ENCODE measurements at places on chromosomes 7 and 10.

DNA sequence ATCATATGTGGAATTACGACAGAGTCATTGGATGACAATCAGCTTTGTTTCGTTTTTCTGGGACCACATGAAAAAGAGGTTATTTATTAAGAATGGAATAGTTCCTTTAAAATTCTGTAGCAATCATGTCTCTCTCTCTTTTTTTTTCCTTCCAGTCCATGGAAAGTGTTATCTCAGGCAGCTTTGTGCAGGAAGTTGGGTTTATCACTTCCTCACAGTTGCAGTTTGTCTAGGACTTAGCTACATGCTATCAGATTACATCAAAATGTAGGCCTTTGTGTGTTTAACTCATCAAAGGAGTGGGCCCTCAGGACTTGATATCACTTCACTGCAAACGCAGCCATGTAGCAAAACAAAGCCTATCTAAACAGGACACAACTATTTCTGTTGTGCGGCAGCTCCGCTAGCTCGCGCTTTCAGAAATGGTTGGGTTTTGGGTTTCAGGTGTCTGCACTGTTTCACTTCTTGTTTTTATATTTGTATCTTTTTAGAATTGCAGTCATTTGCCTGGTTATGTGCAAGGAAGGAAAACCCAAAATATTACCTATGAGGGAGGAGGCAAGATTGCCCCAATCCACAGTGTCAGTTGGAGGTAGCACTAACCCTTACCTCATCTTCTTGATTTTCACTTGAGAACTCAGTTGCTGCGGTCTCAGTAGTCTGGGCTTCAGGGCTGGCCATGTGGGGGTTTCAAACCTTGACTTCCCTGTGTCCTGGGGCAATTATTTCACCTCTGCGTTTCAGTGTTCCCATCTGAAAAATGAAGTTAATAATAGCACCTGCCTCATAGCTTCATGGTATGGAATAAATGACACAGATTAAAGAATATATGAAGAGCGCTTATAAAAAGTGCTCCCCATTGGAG lies 66.7 kb downstream of the HHEX start:
- no peak for DNase-seq

DNA sequence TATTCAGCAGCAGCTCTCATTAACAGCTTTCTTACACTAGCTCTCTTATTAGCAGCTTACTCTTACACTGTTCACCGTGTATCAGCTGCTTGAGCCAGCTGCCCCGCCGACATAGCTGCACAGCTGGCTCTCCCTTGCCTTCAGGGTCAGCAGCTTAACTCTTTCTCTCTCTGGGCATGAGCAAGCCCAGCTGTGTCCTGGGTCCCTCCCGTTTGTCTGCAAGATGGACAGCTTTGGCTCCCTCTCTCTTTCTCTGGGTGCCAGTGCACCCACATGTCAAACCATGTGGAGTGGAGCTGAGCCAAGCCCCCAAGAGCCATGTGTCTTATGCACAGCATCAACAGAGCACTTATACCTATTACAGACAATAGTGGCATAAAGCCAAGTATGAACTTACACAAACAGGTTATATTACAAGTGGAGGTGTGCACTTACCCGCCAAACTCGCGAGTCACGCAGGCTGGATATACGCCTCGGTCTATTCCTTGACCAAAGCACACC lies 35.7 kb upstream of the MTPAP start:
- DNase-seq = no peak

GRCh38 chr7:33388332-33388731 lies 259.0 kb downstream of the BBS9 start:
- no peak for DNase-seq

- DNase-seq = no peak
Measured at GRCh38 chr10:86961481-86962091, 3.2 kb downstream of the SNCG start.

DNA sequence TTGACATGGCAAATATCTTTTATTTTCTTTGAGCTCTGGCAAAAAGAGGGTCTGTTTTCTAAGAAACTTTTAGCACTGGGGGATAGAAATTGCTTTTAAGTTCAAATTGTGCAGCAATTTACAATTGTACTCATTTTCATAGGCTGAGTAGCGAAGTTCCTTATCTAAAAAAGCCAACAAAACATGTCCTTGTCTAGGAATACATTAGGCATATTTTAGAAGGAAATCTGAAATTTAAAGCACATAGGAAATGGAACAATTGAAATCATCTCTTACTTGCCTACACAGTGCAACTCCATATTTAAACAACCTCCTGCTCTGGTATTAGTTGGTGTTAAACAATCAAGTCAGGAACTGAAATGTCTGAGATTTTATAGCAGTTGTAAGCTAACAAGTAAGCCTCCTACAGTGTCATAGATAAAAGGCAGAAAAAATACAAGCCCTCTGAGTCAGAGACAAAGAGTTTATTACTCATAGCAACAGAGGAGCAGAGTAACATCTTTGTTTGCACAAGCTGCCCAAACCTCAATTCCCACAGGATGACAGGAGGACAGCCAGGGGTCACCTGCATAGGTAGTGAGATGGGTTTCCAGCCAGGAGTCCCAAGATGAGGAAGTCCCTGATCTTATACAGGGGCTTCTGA lies 280.2 kb upstream of the HGF start:
- no peak for DNase-seq

- DNase-seq = peak; percentile 31
Measured at GRCh38 chr7:111763221-111763801, 201.0 kb upstream of the IMMP2L start.

DNA sequence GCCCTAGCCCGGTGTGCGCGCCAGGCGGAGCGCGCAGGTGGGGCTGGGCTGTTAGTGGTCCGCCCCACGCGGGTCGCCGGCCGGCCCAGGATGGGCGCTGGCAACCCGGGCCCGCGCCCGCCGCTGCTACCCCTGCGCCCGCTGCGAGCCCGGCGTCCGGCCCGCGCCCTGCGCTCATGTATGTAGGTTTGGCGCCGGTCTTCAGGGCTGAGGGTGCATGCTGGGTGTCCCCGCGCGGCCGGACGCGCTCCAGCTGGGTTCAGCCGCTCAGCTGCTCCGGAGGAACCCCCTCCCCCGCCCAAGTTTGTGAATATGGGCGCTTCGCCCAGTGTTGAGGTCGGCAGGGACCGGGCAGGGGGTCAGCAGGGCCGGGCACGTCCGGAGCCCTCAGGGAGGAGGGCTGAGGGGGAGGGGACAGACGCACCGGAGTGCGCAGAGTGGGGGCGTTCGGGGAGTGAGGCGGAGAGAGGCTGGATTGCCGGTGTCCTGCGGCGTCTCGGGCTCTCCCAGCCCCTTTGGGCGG lies 559 bp downstream of the VWC2 start:
- peak; percentile 37 for DNase-seq

- no peak for DNase-seq
Measured at GRCh38 chr10:21814866-21815265, 188.7 kb downstream of the DNAJC1 start.

- DNase-seq = no peak
Measured at GRCh38 chr10:113517901-113518260, 35.0 kb upstream of the HABP2 start.

DNA sequence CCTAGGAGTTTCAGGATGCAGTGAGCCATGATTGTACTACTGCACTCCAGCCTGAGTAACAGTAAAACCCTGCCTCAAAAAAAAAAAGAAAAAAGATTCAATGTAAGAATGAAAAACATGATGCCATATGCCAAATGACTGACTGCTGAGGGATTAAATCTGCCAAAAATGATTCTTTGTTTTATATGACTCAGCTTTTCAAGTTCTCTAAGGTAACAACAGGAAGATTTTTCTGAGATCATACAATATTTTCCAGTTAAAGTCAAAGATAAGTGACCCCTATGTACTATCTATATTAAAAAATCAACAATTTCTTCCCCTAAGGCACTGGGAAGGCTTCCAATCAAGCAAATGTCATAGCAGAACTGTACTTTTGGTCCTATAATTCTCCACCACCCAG lies 271.2 kb upstream of the IMMP2L start:
- DNase-seq = no peak

- peak; percentile 43 for DNase-seq
Measured at GRCh38 chr7:26525398-26526264, 234.0 kb downstream of the SNX10 start.

GRCh38 chr7:78499283-78499682 lies 700.7 kb downstream of the PHTF2 start:
- DNase-seq = no peak

DNA sequence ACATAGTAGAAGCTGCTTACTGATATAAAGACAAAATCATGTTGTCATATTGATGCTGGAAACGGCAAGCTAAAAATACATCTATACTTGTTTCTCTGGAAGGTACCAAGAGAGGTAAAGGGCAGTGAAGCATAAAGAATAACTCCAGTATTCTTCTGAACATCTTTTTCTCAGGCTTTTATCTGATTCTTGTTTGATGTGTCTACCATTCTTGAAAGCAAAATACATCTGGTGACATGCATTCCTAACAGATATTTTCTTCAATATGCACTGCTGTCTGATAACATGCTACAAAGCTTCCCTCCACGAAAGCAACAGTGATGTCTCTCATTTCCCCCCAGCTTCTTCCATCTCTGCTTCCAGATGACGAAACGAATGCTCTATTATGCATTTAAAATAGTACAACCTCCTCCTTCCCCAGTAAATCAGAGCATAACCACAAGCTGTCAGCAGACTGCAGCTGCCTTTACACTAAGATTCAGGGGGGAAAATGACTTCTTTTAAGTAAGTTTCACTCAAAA lies 100.8 kb downstream of the ARHGAP21 start:
- DNase-seq = no peak

DNA sequence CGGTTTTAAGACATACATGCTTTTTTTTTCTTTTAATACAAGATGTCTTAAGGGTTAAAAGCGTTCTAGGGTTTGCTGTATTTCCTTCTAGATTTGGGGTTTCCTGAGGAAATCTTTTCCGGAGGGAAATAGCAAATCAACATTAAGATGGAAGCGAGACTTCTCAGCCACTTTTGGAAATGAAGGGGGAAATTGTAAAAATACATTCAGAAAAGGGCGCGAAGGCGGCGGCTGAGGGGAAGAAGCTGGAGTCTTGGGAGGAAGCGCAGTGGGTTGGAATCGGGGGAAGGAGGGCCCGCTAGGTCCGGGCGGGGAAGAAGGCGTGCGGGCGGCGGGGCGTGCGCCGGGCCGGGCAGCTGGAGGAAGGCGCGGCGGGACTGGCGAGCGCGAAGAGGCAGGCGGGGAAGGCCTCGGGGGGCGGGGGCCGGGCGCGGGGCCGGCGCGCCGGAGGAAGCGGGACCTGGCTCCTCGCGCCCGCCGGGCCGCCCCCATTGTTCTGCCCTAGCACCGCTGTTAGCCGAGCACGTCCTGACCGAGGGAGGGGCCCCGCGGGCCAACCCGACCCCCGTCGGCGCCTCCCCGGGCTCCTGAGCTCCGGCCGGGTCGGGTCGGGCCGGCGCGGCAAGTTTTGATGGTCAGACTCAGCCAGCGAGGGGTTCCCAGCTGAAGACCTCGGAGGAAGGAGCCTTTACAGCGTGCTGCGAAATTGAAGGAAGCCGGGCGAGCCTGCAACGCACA lies 1.5 kb upstream of the SKIDA1 start:
- peak; percentile 68 for DNase-seq

DNA sequence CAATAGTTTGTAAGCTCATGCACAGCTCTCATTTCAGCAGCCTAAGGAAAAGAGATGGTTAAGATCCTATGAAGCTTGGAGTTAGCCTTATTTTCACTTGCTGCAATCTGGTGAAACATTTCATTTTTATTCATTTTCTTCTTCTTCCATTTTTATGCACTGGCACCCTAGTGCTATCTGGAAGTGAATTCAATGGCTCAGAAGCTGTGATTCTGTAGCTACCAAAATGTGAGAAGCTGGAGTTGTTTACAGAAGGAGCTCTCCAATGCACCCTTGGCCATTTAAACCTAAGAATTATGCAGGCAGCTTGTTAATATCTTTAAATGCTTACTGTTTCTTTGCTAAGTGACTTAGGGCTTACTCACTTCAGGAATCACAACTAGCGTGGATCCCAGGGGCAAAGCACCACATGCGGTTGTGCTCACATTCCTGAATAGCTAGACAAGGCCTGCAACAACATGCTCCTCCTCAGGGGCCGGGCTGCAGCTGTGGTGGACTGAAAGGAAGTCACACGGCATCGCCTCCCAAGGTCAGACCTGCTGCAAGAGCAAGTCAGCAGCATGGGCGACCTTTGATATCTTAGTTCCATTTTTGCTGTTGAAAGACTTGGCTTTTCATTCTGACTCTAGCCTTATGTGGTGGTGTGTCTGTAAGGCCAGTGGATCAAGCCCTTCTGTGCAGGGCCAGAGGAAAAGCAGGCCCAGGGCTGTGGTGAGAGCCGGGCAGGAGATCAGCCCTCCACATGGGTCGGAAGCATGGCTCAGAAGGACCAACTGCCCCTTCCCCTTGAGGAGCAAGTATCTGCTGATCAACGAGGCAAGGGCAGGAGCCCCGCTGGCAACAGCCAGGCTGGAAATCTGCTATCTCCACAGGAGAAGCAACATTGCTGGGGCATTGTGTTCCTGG lies 91.9 kb upstream of the MBL2 start:
- no peak for DNase-seq

DNA sequence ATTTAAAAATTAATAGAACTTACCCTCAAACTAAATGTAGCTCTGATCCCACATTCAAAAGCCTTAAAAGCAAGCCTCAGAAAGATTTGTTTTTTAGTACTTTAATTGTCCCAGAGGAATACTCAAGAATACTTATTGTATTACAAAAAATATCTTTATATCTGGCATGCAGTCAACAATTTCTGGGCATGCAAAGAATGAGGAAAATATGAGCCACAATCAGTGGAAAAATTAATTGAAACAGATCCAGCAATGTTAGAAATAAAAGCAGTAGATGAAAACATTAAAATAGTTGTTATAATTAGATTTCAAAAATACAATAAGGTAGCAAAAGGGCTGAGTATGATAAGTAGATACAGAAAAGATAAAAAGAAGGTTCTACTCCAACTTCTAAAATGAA lies 154.7 kb downstream of the PON1 start:
- DNase-seq = no peak

DNA sequence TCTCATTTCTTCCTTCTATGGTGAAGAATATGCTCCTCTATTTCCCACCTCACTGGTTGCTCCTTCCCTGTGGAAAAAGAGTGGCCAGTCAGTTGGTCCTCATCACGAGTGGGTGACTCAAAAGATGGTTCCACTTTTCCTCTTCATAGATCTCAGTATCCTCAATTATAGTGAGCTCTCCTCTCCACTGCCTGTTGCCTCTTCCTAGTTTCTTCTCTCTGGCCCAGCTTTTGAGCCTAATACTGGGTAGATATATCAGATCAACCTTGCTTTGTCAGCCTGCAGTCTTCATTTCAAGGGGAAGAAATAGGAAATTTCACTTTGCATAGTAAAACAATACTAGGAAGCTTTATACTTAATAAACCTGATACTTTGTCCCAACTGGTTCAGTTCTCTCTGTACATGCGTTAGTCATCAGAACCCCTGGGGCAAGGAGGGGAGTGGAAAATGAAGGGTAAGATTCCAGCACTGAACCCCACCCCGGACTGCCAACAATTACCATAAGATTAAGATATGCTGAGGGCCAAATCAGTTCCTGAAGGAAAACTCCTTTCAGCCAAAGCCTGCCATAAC lies 15.5 kb upstream of the WNT16 start:
- DNase-seq = no peak

GRCh38 chr7:151218170-151218569 lies 7.9 kb upstream of the H2BK1 start:
- no peak for DNase-seq

GRCh38 chr7:115274-115911 lies 77.0 kb upstream of the FAM20C start:
- no peak for DNase-seq
